ENCODE measurements at places on chromosomes 12 and 14.

DNA sequence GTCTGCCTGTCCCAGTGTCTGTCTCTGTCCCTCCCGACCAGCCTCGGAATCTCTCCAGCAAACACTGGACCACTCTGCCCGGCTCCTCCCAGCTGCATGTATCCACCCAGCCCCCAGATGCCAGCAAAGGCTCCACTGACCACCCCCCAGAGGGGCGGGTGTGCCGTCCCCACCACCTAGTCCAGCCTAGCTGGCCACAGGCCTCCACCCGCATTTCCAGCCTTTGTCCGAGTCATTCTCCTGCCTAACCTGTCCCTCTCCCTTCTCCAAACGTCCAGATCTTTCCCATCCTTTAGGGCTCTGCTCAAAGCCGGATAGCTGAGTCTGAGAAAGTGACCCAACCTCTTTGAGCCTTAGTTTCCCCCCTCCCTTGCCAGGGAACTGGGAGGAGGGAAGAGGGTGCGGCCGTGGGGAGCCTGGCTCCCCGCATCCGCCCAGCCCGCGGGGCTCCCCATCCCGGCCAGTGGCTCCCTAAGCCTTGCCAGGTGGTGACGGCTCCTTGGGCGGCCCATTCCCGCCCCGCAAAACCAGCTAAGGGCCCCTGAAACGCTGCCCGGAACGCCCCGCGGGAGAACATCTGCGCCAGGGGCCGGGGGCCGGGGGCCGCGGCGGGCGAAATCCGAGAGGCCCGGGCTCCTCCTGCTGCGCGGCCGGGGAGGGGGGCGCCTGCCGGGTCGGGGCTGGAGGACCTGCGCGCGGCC, 34.6 kb upstream of the ANKRD9 start:
- DNase-seq, result no peak

DNA sequence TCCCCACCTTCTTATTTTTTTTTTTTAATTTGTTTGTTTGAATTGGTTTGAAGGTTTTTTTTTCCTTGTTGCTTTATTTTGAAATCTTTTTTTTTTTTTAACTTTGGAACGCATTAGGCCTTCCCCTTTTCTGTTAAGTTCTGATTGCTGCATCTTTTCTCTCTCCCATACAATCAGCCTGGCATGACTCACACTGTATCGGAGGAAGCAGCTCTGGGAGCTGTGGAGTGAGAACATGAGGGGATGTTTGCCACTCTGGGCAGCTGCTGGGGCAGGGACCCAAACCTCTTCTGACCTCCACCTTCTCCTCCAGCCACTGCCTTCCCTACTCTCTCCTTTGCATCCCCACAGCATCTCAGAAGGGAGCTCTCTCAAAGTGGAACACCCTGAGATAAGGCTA, 160.3 kb upstream of the FKBP4 start:
- DNase-seq, result no peak

GRCh38 chr14:104428860-104429259, 150.7 kb upstream of the C14orf180 start:
- DNase-seq, result no peak

- DNase-seq, result no peak
Measured at GRCh38 chr12:20438299-20438779, 70.0 kb downstream of the PDE3A start.

- DNase-seq, result no peak
Measured at GRCh38 chr12:48182631-48183030, 813 bp upstream of the CCDC184 start.

GRCh38 chr12:113533842-113534375, 62.2 kb upstream of the LHX5 start:
- no peak for DNase-seq

GRCh38 chr14:23120541-23121251, 1.6 kb upstream of the CEBPE start:
- peak; percentile 92 for DNase-seq

DNA sequence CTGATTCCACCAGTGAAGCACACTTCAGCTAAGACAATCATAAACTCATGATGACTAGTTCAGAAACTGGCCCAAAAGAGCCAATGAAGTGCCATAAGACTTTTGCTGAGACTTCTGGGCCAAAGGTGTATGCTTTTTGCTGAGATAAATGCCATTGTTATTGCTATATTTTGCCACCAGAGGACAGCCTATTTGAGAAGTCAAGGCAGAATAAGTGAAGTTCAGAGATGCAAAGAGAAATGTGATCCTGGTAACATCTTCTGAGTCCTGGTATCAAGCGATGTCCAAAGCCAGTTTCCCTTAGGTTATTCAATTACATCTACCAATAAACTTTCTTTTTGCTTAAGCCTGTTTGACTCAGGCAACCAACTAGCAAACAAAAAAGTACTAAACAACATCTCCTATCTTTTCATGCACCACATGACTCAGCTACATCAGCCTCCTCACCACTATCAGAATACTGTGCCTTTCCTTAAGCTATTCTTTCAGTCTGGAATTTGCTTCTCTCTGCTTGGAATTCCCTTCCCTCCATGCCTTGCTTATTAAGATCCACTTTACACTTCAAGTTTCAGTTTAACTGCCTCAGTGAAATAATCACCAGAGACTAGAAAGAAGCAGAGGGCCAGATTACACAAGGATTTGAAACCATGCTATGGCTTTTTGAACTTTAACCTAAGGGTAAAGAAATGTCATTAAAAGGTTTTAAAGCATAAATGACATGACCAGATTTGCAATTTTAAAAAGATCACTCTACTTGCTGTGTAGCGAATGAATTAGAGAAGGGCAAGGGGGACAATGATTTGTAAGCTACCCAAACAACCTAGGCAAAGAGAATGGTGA, 14.0 kb downstream of the CRY1 start:
- DNase-seq, result no peak

DNA sequence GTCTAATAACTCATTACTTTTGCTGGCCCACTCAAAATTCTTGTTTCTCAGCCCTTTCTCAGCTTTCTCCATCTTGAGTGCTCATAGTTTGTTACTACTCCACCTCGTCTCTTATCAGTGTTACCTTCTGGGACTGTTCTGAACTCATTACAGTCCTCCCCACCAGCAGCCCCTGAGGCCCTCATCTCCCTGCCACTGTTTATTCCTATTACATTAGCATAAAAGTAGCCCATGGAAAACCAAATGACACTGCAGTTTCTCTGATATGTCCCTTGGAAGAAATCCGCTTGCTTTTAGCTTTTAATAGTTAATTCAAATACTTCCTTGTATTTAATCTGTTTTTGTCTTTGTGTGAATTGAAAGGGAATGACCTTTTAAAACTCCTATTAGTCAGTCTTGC, 7.6 kb downstream of the AKAP6 start:
- DNase-seq, result no peak

DNA sequence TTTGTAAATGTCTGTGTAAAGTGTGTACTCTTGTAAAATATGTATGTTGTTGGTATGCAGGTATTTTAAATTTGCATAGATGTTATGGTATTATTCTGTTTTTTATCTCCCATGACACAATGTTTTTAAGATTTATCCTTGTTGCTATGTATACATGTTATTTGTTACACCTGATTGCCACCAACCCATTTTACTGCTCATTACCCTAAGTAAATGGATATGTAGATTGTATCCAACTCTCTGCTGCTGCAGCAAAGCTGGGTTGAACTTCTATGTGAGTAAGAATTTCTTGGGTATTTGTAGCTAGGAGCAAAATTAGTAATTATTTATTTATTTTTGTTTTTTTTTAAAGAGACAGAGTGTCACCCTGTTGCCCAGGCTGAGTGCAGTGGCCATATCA, 6.2 kb downstream of the APAF1 start:
- DNase-seq, result no peak

GRCh38 chr14:76814726-76815645, 2.3 kb upstream of the ANGEL1 start:
- no peak for DNase-seq

GRCh38 chr12:105234197-105234596, 1.8 kb downstream of the APPL2 start:
- DNase-seq, result no peak

DNA sequence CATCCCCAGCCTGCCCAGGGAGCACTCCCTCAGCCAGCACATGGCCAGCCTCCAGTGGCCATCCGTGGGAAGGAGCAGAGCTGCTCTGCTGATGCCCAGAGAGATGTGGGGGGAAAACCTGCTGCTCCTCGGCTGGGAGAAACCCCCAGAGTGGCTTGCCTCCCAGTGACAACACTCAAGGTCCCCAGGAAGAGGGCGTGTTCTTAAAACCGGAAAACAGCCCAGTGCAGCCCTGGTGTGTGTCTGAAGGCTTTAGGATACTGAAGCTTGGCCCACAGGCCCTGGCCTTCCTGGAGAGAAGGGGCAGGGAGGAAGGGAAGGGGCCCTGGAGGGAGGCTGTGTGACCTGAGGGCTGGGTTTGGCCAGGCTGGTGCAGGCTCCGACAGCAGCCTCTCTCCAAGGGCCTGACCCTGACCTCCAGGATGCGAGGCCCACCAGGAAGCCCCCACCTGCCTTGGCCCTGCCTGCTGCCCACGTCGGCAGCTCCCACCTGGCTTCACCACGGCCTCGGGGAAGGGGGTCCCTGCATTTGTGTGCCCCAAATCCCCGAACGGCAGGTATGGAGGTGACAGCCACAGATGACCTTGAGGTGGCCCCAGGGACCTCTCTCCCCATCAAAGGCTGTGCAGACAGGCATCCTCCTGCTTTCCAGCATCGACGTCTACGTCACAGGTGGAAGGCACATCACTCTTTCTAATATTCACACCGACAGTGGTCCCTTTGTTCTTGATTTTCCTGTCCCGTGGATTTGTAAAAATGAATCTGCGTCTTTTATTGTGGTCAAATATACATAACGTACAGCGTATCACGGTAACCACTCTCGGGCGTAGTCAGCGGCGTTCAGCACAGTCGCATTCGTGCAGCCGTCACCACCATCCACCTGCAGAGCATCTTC, 190.0 kb upstream of the C14orf180 start:
- no peak for DNase-seq

DNA sequence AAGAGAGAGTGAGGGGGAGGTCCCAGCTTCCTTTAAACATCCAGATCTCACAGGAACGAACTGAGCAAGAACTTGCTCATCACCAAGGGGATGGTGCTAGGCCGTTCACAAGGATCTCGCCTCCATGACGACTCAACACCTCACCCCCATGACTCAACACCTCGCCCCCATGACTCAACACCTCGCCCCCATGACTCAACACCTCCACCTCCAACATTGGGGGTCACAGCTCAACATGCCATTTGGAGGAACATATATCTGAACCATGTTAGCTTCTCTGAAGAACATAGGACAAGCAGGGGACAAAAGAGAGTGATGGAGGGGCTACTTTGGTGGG, 66.0 kb upstream of the LHX5 start:
- DNase-seq, result no peak

- no peak for DNase-seq
Measured at GRCh38 chr14:81594012-81594411, 60.4 kb upstream of the SEL1L start.

DNA sequence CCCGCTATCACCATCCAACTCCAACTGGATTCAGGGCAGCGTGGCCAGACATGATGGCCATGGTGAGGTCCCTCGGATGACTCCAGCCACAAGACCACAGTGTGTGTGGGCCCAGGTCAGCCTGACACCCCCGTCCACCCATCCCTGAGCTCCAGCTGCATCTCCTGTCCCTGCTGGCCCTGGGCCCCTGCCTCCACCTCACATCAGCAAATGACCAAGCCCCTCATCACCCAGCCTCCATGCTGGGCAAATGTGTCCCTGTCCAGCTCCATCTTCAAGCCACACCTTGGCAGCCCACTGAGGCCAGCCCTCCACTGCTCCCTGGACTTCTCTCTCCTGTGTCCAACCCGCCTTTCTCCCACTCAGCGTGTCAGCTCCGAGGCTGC, 3.2 kb downstream of the GPR132 start:
- DNase-seq, result no peak

GRCh38 chr12:71602761-71603577, 60.7 kb downstream of the ZFC3H1 start:
- no peak for DNase-seq

GRCh38 chr14:42944284-42944683, 1337.6 kb downstream of the LRFN5 start:
- no peak for DNase-seq

- DNase-seq, result no peak
Measured at GRCh38 chr14:95431199-95432143, 85.0 kb downstream of the SYNE3 start.

GRCh38 chr12:42372154-42372791, 46.3 kb downstream of the PPHLN1 start:
- peak; percentile 38 for DNase-seq

DNA sequence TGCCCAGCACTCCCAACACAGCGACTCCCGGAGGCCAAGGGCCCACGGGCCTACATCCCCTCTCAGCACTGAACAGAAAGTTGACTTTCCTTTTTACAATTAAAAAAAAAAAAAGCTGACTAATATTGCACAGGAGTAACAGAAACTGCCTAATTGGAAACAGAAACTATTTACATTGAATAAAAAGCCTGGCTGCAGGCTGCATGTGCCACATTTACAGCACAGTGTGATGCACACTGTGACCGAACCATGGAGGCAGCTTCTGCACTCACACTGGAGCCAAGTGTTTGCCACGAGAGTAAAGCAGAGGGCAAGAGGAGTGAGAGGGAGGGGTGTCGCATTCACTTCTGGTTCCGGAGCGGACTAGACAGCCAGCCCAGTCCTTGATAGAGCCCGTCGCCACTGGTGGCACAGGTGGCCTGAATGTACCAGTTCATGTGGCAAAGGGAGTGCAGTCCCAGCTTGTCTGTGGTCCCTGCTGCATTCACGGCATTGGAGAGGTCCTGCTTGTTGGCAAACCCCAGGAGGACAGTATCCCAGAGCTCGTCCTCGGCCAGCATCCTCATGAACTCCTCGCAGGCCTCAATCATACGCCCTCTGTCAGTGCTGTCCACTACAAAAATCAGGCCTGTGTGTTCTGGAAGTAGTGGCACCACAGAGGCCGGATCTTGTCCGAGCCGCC, 59.2 kb downstream of the SPPL3 start:
- no peak for DNase-seq

DNA sequence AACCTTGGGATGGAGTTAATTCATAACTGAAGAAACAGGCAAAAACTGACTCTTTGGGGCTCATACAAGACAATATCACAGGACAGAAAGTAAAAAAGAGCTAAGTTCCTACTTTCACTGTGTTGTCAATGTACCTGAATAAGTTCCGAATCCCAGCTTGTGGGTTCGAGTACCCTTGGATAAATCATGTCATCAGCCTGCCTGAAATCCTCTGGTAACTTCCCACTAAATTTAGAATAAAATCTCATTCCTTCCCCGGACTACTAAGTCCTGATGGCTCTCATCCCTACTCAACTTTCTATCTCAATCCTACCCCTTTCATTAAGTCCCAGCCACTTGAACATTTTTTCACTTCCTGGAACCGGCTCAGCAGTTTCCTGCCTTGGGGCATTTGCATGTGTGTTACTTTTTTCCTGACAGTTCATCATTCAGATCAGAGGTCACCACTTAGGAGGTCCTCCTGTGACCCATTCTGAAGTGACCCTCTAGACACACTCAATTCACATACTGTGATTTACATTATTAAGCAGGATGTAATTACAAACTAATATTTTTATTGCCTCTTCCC, 12.7 kb downstream of the ERP29 start:
- no peak for DNase-seq

- DNase-seq, result no peak
Measured at GRCh38 chr14:28143316-28143715, 623.3 kb upstream of the FOXG1 start.

Data from GM13977 (cell line).